NK-92 treated with Interleukin-12 subunit alpha and Interleukin-12 subunit beta, amount 100 ng/mL, for 24 hours (cell line): ENCODE measurements at places on chromosomes 1 and 21.
A peak's percentile ranks its signal among the peaks of the same experiment; 100 is the strongest.

- no peak for DNase-seq
These were observed at the start of gene RIPPLY3 for GRCh38 chr21:37006486-37007291. TSS of gene RIPPLY3 (plus strand) at chr21:37006702. CDS start at chr21:37006773, 71 bp downstream.

DNA sequence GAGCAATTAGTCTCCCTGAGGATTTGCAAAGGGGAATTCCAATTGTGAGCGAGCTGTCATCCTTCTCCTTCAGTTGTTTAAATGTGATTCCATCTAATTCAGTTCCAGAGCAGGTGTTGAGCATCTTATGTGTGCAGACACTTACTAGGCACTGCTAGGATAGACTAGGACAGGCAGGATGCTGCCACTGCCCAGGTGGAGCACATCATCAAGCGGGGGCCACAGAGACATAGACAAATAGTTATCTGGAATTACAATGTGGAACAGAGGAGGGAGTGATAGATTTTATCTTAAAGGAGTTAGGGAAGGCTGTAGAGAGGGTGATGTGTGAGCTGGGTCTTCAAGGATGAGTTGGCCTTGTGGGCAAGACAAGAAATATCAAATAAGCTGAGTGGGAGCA, 55.9 kb downstream of the CDC7 start:
- no peak for DNase-seq

DNA sequence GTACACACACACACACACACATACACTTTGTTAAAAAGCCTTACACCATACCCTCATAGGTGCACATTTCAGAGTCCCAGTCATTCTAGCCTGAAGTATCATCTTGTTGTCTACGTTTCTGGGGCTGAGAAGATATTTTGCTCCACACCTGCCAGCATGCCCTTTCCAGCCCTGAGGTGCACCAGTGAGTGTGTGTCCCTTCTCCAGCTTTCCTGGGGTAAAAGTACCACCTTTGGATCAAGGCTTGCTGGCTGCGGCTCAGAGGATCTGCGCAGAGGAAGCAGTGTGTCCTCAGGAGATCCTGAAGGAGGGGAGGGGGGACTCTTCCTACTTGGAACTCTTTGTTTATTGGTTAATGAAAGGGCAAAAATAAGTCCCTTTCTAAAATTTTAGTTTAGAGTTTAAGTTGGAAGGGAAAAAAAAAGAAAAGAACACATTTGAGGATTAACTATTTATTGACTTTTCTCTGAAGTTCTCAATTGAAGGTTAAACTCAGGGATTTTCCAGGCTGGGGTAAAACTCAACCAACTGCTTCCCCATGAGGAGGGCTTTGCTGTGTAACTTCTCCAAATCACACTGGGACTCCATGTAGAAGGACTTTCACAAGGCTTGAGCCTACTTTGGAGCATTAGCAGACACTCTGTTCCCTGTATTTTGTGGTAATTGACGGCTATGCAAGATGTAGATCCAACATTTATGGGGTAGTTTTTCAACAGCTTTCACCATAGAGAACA, 200.3 kb upstream of the SGIP1 start:
- DNase-seq = no peak

GRCh38 chr1:235090406-235091069, 38.1 kb downstream of the TOMM20 start:
- no peak for DNase-seq

DNA sequence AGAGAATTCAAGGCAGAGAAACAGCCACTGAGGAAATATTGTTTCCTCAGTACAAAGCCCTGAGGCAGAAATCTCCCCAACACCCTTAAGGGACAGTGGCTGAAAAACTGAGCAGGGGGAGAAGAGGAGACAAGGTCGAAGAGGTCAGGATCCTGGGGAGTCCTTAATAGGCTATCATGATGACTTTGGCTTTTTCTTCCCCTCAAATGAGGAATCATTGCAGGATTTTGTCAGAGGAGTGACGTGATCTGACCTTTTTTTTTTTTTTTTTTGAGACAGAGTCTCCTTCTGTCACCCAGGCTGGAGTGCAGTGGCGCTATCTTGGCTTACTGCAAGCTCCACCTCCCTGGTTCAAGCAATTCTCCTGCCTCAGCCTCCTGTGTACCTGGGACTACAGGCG, 10.2 kb downstream of the MAP7D1 start:
- DNase-seq = no peak

- peak; percentile 44 for DNase-seq
These were observed 128.8 kb downstream of the ADSS2 start for GRCh38 chr1:244322791-244323521.

- no peak for DNase-seq
These were observed 1208.7 kb downstream of the BRINP3 start for GRCh38 chr1:189269011-189269410.

GRCh38 chr1:207240325-207241101, 81.0 kb upstream of the CD55 start:
- no peak for DNase-seq

GRCh38 chr1:204904228-204904810, 33.7 kb downstream of the NFASC start:
- DNase-seq = no peak

DNA sequence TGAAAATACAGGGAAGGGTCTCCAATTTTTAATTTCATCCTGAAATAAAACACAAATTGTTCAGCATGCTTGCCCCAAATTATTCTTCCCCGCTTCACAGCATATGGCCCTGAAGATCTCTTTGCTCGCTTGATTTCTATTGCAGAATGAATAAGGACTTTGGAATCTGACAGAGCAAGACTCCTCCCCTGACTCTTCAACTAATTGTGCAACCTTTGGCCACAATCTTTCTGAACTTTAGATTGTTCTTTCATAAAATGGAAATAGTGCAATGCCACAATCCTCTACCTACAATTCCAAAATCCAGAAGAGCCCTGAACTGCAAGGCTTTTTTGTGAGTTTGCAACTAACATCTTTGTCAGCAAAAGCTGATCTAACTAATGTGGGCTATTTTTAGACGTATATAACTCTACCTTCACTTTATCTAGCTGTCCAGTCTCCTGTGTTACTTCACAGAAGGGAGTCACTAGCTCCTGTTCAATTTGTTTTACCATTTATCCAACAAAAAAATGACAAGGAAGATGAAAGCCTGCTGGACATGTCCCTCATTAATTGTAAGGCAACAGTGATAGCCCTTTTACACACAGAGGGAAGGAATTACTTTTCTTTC, 13.4 kb downstream of the RNASEL start:
- DNase-seq = no peak

DNA sequence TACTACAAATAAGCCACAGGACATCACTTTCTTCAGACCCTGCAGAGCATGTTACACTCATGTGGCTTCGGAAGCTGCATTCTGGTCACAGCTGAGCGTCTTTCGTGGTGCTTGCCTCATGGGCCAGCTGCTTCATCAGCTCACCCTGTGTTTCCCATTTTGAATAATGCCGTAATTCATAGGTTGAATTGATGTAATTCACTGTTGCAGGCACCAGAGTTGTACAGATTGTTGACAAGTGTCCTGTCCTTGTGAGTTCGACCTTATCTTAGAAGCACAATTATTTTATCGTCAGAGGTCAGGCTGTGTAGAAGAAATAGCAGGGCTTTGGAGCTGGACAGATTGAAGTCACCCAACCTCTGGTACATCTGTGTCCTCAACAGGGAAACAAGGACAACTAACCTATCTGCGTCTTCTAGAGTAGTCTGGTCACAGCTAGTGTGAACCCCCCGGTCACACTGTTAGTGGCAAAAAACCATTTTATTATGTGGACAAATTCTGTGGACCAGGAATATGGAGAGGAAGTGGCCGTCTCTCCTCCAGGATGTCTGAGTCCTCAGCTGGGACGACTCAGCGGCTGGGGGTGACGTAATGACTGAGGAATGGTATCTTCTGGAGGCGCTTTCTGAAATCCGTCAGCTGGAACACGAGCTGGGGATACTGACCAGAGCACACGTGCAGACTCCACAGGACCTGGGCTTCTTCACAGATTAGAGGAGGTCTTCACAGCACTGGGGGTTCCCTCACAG, 17.8 kb downstream of the PKNOX1 start:
- no peak for DNase-seq

DNA sequence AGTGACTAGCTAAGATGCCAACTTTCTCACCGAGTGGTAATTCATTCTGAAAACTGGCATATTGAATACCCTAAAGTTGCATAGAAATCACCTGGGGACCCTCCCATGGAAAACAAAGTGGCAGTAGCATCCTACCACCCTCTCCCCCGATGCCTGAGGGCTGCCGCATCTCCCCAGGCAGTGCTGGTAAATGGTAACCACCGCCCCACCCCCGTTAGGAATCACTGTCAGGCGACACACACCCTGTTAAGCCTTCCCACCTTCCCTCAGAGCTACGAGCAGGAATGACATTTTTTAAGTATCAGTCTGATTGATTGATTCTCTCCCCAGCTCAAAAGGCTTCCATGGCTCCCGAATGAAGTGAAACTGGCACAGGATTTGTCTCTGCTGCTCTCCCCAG, 28.3 kb downstream of the TMPRSS2 start:
- no peak for DNase-seq

GRCh38 chr1:207355060-207355459, 33.6 kb downstream of the CD55 start:
- no peak for DNase-seq

DNA sequence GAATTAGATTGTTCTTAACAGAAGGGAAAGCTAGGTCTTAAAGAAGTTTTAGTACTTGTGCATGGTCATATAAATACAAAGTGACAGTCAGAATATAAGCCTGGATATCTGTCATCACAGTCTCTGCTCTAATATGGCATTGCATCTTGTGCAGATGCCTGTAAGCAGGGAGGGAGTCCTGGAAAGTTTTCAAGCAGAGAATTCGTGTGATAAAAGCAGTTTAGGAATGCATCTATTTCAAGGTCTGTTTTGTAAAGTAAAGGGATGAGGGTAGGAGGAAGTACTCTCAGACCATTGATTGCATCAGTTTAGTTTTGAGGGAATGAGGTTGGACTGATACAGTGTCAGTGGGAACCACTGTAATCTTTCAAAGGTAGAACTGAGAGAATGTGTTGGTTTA, 30.6 kb downstream of the IARS2 start:
- DNase-seq = no peak

GRCh38 chr1:153842006-153842471, 66.8 kb downstream of the SLC27A3 start:
- no peak for DNase-seq

DNA sequence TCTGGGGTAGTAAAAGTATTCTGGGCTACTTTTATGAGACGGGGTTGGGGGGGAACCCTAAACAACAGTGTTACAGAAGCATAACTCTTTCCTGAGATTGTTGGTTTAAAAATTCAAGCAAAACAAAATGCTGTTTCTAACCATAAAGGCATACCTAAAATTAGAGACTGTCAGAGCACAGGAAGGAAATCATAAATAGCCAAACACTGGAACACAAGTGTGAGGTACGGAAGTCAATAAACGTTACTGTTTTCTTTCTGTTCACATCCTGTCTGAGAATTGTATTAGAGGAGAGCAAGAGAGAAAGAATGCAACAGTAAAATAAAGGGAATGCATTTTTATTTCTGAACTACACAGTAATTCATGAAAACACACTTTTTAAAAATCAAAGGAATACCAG, 42.8 kb upstream of the IL12RB2 start:
- DNase-seq = no peak

DNA sequence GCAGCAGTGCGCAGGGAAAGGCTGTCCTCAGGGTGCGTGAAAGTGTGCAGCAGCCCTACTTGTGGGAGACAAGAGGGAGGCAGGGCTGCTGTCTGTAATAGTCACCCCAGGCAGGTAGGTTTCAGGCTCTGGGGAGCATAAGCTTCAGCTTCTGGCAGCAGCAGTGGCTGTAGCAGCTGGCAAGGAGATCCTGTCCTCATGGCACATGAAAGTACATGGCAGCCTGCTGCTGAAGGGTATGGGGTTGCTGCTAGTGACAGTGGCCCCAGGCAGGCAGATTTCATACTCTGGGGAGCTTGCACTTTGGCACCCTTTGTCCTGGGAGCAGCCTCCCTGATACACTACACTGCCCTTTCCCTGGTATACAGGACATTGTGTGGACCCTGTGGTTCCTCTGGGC, 26.3 kb downstream of the KIAA0319L start:
- DNase-seq = no peak

DNA sequence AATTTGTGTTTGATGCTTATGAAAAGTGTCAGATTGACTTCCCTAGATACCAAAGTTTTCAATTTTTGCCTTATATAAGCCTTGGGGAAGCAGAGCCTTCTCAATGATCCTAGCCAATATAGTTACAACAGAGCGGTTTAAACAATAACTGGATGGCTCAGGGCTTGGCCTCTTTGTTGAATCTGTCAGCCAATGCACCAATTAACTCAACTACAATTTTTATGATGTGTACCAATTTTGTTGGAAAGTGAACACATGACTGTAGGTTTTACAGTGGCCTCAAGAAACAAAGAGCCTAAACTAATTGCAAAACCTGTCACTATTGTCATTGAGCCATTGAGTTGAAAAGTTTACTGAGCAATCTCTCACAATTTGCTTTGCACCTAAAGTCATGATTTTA, 71.6 kb upstream of the RGS18 start:
- DNase-seq = no peak
